Keratinocyte (primary cell): ENCODE measurements at places on chromosomes 6 and 20. TPM values are rescaled to one million over a fixed set of nuclear protein-coding genes. Genes with fewer than 3 reads are reported as not detected.

PIGT gene
- 25.9 to 37.6 TPM (median 26.5 TPM) in 3 replicates for polyA plus RNA-seq

- H3K27ac ChIP-seq = no peak overlapping the region
- DNase-seq = no peak
- no peaks in the 10 kb centered on the region for H3K27me3 ChIP-seq
- H3K4me1 ChIP-seq = peaks cover 6% of the 10 kb centered on the region
- H3K4me3 ChIP-seq = no peak overlapping the region
- H3K36me3 ChIP-seq = no peaks in the 10 kb centered on the region
Measured at GRCh38 chr6:27775796-27776184, 136.4 kb downstream of the OR2B2 start.

DNA sequence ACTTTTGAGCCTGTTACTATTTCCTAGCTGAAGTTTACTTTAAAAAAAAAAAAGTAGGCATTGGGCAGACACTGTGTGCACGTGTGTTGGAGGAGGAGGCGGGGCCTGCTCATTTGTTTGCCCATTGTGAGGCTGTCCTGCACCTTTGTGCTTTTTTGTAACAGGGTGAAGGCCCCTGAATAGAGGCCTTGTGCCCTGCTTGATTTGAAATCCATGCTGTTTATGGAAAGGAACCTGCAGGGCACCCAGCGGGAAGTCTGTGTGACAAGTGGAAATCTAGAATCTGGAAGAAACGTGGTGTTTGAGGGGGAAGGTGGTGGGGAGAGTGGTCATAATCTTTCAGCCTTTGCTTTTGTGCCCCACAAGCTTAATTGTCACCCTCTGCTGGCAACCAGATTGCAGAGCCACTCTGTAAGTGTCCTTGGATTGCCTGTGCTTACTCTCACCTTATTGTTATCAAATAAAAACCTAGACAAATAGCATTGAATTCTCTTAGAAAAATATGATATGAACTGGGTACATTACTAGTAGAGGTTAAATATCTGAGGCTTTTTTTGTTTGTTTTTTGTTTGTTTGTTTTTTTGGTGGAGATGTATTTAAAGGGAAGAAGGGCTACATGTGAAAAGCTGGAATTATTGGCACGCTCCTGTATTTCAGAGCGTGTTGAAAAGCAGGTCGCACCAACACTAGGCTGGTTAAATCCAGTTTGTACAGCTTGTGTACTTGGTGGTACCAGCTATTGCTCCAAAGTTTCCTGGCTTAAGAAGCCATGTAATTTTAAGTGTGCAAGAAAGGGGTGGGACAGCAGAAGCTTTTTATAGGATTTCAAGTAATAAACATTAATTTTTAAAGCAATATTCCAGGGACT is 156.3 kb downstream of the ARID1B start:
- DNase-seq = no peak
- peaks cover 17% of the 10 kb centered on the region for H3K4me1 ChIP-seq
- no peak overlapping the region for H3K27ac ChIP-seq
- no peaks in the 10 kb centered on the region for H3K36me3 ChIP-seq

DNA sequence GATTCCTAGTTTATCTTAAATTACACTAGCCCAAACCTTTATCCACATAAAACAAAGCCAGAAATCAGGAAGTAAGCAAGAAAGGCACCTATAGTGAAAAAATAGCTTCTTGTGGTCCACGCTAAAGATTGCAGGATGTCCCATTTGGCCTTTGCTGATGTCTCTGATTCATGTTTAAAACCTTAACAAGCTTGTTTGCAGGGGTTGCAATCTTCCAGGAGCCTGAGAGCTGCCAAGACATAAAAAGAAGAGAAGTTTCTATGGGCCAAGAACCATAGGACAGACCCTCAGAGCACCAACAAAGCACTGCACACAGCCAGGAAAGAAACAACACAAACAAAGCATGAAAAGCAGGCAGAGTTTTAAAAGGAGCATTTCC is 49.4 kb downstream of the ADAT2 start:
- no peak for DNase-seq
- H3K27ac ChIP-seq = peak overlapping the region; percentile 64
- peaks cover 65% of the 10 kb centered on the region for H3K4me1 ChIP-seq
- no peaks in the 10 kb centered on the region for H3K36me3 ChIP-seq
- no peaks in the 10 kb centered on the region for H3K27me3 ChIP-seq

GRCh38 chr6:150987371-150987828 is 121.9 kb downstream of the MTHFD1L start:
- no peak overlapping the region for H3K4me3 ChIP-seq
- no peak overlapping the region for H3K27ac ChIP-seq
- H3K36me3 ChIP-seq = no peaks in the 10 kb centered on the region
- H3K4me1 ChIP-seq = no peaks in the 10 kb centered on the region

DNA sequence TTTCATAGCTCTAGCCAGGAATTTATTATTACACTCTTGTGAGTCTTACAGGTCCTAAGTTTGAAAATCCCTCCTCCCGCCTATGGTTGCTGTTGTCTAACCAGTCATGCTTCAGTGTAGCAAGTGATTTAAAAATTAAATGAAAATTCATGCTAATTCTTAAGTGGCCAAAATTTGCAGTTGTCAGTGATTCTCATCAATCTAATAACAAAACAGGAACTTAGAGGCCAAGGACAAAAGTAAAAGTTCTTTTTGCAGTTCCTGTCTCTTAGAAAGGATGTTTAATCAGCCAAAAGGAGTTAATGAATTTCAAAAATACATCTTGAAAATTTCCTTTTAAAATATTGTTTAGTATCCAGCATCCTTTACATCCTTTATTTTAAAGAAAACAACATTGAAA is 36.3 kb downstream of the VTA1 start:
- DNase-seq = no peak
- no peaks in the 10 kb centered on the region for H3K27me3 ChIP-seq
- H3K4me1 ChIP-seq = no peaks in the 10 kb centered on the region
- no peaks in the 10 kb centered on the region for H3K36me3 ChIP-seq

- H3K36me3 ChIP-seq = no peaks in the 10 kb centered on the region
- no peak overlapping the region for H3K4me3 ChIP-seq
Measured at GRCh38 chr6:72724545-72724944, 102.7 kb downstream of the KCNQ5 start.

DNA sequence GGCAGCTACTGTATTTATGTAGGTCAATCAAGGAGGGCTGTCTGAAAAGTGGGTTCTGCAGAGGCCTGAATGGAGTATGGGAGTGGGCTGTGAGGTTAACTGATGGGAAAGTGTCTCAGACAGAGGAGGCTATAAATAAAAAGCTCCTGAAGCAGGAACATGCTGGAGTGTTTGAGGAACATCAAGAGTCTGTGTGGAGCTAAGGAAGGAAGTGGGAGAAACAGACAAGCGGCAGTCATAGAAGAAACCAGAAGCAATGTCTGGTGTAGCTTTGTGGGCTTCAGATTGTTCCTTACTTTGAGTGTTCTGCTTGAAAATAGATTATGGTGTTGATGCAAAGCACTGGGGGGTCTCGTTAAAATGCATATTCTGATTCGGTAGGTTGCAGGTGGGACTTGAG is 101.5 kb upstream of the OGFRL1 start:
- H3K4me3 ChIP-seq = no peak overlapping the region
- no peaks in the 10 kb centered on the region for H3K36me3 ChIP-seq
- H3K27ac ChIP-seq = no peak overlapping the region
- no peak for DNase-seq
- no peaks in the 10 kb centered on the region for H3K4me1 ChIP-seq
- H3K27me3 ChIP-seq = no peaks in the 10 kb centered on the region

- H3K27me3 ChIP-seq = no peaks in the 10 kb centered on the region
- H3K36me3 ChIP-seq = no peaks in the 10 kb centered on the region
- no peak overlapping the region for H3K4me3 ChIP-seq
- no peak for DNase-seq
Measured at GRCh38 chr6:130933712-130934200, 106.5 kb downstream of the SMLR1 start.

FOXA2 gene
- polyA plus RNA-seq = 0.12 to 0.36 TPM (median 0.16 TPM) in 3 replicates

DNA sequence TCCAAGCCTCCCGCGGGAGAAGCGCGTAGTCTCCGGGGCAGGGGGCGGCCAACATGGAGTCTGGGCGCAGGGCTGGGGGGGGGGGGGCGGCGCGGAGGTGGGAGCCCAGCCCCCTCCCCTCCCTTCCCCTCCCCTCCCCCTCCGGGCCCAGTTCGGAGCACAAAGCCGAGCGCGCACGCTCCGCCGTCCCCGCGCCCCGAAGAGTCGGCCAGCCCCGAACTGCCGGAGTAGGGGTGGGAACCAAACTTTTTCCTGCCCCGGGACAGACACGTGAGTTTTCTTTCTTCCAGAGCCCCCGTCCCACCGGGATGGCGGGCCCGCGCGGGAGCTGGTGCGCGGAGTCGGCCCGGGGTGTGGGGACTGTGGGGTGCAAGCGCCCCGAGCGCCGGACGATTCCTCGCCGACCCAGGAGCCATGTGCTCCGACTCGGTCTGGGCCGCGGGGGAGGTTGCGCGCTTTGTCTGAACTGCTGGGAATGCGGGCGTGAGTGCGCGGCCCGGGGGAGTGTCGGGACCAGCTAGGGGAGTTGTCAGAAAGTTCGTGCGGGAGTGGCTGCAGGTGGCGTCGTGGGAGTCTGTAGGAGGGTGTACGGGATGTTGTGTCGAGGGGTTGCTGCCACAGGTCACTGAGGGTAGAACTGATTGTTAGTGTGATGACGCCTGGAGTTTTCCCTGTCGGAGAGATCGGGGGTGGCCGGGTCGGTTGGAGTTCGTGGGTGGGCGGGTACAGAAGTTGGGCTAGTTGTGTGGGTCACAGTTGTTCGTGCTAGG is 1.2 kb downstream of the TGIF2 start:
- no peaks in the 10 kb centered on the region for H3K27me3 ChIP-seq
- H3K4me1 ChIP-seq = peaks cover 26% of the 10 kb centered on the region
- peak overlapping the region; percentile 58 for H3K27ac ChIP-seq
- DNase-seq = no peak
- H3K4me3 ChIP-seq = peak overlapping the region; percentile 77
- H3K36me3 ChIP-seq = no peaks in the 10 kb centered on the region

DNA sequence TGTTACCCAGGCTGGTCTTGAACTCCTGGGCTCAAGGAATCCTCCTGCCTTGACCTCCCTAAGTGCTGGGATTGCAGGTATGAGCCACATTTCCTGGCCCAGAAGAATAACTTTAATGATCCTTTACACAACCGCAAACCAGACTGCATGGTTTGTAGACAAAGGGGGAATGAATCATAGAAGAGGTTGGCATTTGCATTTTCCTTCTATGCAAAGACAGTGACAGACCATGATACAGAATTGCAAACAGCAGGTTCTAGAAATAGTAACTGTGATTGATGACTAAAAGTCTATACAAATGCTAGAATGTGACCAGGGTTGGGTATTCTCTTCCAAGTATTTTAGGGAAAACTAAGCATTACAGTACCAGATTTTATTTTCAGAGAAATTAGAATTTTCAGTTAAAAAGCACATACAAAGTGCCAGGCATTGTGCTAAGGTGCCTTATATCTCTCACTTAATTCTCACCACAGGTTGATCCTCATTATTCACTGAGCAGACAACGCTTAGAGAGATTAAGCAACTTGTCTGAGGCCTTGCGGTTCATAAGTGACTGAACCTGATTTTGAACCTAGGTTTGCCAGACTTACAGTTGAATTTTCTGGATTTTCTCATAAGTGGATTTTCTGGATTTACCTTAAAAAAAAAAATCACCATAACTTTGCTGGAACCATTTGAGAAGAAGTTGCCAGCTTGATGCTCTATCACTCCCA is 146.6 kb downstream of the ZFAND3 start:
- no peaks in the 10 kb centered on the region for H3K36me3 ChIP-seq
- no peak overlapping the region for H3K4me3 ChIP-seq
- peaks cover 19% of the 10 kb centered on the region for H3K4me1 ChIP-seq
- no peaks in the 10 kb centered on the region for H3K27me3 ChIP-seq
- peak overlapping the region; percentile 28 for H3K27ac ChIP-seq

SLC17A3 gene
- polyA plus RNA-seq = not detected in 3 replicates

- no peak for DNase-seq
- H3K36me3 ChIP-seq = no peaks in the 10 kb centered on the region
- H3K27me3 ChIP-seq = no peaks in the 10 kb centered on the region
- peak overlapping the region; percentile 5 for H3K27ac ChIP-seq
- H3K4me1 ChIP-seq = peaks cover 22% of the 10 kb centered on the region
Measured at GRCh38 chr20:41309817-41310216, 7.7 kb downstream of the ZHX3 start.

BMP7 gene
- polyA plus RNA-seq = 0.29 to 1.1 TPM in 2 of 3 replicates, not detected in the other

DNA sequence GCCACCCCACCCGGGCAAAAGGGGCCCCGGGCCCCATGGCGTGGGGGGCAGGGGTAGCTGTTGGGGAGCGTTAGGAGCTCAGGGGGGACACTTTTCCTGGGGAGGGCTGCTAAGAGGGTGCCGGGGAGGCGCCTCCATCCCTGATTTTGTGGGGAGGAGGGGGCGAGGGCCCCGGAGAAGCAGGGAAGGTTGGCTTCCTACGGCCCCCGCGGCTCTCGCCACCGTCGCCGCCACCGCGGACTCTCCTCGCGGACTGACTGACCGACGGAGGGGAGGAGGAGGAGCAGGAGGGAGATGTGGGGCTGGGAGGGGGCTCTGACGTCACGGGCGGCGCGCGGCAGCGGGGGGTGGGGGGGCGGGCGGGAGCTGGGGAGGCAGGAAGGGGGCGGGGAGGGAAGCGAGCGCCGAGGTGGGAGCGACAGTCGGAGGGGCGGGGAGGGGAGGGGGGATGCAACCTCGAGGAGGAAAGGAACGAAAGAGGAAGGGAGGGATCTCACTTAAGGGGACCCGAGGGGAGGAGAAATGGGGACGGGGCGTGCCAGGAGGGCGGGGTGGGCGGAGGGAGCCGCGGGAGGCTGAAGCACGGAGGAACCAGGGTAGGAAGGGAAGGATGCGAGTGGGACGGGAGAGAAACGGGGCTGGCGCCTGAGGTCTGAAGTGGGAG is 5.1 kb downstream of the GABBR1 start:
- H3K4me1 ChIP-seq = peaks cover 15% of the 10 kb centered on the region
- H3K27ac ChIP-seq = no peak overlapping the region
- peaks cover 9% of the 10 kb centered on the region for H3K36me3 ChIP-seq
- peak overlapping the region; percentile 73 for H3K4me3 ChIP-seq
- DNase-seq = no peak
- no peaks in the 10 kb centered on the region for H3K27me3 ChIP-seq

DNA sequence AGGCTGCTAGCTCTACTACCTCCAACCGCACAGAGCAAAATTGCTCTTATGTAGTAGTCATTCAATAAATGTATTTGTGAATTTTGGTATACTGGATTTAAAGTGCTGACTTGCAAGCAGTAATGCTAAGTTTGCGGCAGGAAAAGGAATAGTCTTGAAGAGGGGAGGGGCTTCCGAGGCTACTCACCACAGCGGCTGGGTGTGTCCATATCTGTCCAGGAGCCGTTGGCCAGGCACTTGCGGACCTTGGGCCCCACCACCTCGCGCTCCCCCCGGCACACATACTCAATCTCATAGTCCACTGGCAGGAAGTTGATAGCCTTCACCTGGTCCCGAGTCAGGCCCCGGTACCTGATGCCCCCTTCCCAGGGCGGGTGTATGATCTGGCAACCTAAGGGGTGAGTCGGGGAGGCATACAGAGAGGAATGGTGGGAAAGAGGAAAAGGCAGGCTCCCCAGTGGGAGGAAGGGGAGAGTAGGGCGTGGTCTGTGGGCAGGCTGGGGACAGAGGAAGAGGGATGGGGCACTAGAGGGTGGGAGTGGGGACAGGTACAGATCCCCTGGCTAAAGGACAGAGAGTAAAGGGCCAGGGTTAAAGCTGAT is 1.7 kb downstream of the GABBR1 start:
- H3K27ac ChIP-seq = no peak overlapping the region
- H3K36me3 ChIP-seq = no peaks in the 10 kb centered on the region
- no peaks in the 10 kb centered on the region for H3K27me3 ChIP-seq
- peaks cover 20% of the 10 kb centered on the region for H3K4me1 ChIP-seq

SLC12A5 gene
- polyA plus RNA-seq = 0.42 to 1.0 TPM in 2 of 3 replicates, not detected in the other
